ENCODE measurements at places on chromosomes 3 and 15.

GRCh38 chr15:49421991-49422390, 1.1 kb upstream of the FGF7 start:
- peak; percentile 8 for DNase-seq

DNA sequence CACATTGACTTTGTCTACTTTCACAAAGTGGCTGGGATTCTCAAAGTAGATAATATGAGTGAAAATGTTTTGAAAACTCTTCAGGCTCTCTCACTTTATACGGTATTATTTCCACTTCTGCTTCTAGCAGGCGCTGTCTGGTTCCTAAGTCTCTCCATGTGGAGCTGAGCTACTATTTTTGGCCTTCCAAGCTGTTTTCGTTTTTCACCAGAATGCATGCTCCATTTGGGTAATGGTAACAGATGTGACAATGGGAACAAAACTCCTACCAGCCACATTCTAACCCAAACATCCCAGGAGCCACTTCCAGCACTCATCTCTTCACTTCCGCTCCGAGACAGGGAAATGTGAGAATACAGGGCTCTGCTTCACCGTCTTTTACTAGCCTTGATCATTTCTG, 586.7 kb downstream of the NTRK3 start:
- no peak for DNase-seq

- DNase-seq = no peak
Observed at GRCh38 chr15:26996250-26996649, 25.3 kb downstream of the GABRG3 start.

- no peak for DNase-seq
Observed at GRCh38 chr3:170044271-170044670, 6.5 kb downstream of the GPR160 start.

DNA sequence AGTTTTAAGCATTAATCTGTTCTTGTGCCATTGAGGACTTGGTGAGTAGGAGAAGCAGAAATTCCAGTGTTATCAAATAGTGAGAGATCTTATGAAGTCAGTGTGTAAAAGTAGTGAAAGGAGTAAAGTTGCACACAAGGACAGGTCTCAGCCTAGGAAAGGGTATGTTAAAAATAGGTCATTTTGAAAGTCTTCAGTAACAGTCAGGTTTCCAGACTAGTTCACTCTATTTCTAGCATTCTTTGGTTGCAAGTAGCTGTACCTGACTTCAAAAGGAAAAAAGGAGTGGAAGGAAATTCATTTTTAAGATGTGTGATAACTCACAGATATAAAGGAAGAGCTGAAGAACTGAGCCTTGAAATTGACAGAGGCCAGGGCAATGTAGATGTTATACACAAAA, 250.1 kb upstream of the SATB1 start:
- no peak for DNase-seq

DNA sequence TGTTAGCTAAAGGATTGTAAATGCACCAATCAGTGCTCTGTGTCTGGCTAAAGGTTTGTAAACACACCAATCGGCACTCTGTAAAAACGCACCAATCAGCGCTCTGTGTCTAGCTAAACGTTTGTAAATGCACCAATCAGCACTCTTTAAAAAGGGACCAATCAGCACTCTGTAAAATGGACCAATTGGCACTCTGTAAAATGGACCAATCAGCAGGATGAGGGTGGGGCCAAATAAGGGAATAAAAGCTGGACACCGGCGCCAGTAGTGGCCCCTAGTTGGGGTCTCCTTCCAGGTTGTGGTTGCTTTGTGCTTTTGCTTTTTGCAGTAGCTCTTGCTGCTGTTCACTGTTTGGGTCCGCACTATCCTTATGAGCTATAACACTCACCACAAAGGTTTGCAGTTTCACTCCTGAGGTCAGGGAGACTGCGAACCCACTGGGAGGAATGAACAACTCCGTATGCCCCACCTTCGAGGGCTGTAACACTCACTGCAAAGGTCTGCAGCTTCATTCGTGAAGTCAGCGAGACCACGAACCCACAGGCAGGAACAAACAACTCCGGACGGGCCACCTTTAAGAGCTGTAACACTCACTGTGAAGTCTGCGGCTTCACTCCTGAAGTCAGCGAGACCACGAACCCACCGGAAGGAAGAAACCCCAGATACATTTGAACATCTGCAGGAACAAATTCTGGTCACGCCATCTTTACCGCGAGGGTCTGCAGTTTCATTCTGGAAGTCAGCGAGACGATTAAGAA, 1.1 kb upstream of the SUCLG2 start:
- DNase-seq = no peak

DNA sequence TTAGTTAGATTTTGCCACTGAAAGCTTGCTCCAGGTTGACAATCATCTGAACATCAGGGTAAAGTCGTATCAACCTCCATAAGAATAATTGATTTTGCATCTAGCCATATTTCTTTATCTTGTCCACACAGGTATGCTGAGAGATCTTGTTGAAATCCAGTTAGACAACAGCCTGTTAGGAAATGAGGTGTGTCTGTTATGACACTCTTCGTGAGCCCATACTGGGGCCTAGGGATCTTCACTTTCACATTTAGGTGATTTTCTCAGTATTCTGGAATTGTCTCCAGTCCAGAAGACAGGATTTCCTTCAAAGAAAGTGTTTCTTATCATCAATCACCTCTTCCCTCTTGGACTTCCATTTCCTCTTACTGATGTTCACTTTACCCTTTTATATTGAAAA, 18.1 kb downstream of the DNAJB11 start:
- no peak for DNase-seq

GRCh38 chr15:74041311-74041756, 41.0 kb downstream of the GOLGA6A start:
- DNase-seq = no peak

DNA sequence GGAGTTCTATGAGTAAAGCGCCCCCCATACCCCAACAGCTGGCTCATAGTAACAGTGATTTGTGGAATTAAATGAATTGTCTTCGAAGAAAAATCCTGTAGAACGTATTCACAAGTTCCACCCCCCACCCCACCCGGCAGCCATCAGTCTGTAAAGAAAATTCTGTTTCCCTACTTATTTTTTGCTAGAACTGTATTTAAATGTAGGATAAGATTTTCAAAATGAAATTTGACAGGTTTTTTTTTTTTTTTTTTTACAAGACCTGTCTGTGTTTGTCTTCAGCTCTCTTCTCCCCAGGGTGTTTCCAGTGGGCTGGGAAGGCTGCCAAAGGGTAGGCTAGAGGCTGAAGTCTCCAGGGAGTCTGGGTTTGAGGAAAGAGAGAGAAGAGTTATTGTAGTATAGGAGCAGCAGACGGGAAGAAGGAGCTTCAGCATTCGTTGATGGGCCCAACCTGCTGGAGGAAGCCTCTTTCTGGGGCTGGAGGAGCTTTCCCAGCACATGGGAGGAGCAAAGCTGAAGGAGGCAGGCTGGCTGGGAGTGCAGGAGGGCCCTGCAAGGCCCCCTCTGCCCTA, 130.6 kb upstream of the SEMA6D start:
- peak; percentile 18 for DNase-seq

DNA sequence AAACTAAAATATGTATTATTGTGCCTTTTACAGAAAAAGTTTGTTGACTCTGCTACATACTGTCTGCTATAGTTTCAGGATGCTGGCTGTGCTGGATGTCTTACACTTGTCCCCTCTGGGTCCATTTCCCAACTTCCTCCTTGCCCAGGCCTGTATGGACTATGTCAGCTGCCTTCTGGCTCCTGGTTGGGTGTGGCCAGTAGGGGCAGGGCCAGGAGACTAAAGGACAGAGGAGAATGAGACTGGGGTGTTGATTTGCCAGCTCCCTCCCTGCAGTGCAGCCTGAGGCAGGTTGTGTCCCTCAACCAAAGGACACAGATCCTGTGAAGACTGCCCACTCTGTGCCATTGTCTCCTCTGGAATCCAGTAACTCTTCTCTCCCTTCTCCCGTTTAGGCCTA, 90.6 kb upstream of the UBE2E2 start:
- no peak for DNase-seq

- no peak for DNase-seq
Observed at GRCh38 chr15:38868326-38869114, 303.9 kb upstream of the RASGRP1 start.

GRCh38 chr15:46872981-46873330, 844.3 kb upstream of the SEMA6D start:
- no peak for DNase-seq

DNA sequence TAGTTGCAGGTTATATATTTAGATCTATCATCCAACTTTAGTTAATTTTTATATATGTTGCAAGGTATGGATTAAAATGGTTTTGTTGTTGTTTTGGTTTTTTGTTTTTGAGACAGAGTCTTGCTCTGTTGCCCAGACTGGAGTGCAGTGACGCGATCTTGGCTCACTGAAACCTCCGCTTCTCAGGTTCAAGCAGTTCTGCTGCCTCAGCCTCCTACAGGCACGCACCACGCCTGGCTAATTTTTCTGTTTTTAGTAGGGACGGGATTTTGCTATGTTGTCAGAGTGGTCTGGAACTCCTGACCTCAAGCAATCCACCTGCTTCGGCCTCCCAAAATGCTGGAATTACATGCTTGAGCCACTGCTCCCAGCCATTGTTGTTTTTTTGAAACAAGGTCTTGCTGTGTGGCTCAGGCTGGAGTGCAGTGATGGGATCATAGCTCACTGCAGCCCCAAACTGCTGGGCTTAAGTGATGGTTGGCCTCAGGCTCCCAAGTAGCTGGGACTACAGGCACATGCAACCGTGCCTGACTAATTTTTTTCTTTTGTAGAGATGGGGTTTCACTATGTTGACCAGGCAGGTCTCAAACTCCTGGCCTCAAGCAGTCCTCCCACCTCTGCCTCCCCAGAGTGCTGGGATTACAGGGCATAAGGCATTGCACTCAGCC, 92.0 kb downstream of the ZNF609 start:
- no peak for DNase-seq

GRCh38 chr3:183099838-183100204, 525 bp upstream of the MCCC1 start:
- DNase-seq = no peak

GRCh38 chr3:69113536-69113935, 8.9 kb downstream of the LMOD3 start:
- no peak for DNase-seq

DNA sequence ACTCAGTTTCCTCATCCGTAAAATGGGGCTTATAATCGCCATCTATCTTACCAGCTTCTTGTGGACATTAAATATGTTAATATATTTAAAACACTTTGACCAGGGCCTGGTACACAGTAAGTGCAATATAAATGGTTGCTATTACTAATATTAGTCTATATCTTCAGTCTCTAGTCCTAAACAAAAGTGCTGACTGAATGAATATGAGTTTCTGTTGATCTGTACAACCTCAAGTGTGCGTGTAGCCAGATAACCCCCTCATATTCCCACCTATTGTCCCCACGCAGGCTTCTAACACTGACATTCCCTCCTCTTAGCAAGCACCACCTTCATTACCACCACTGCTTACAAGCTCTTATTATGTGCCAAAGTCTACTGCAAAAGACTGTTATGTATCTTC, 27.6 kb upstream of the LMCD1 start:
- DNase-seq = no peak

DNA sequence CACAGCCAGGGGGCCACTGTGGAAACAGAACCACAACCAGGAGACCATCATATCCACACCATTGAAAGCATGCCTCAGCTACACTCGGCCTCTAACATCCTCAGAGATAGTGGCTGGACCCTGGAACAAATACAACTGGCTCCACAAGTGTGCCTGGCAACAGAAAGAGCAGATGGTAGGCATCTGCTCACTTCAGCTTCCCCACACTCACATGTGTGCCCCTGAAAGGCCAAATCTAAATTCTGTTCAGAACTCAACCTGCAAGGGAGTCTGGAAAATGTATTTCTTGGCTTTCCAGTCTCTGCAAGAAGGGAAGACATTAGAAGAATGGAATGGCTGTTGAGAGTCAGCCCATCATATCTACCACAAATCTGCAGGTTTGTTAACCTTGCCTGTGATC, 54.7 kb upstream of the CTNNB1 start:
- no peak for DNase-seq

DNA sequence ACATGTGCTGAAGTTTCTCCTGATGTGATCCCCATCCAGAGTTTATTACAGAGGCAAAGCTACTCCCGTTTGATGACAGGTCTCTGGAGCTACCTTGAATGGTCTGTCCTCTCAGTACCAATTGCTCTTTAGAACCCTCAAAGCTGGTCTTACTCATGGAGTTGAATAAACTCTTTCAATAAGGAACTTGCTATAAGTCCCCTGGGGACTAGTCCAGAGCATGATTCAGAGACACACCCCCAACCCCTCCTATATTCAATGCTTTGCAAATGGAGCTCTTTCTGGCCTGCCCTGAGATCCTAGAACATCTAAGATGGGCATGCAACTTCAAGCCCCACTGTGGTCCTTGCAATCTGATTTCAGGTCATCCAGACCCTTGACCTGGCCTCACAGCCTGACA, 23.9 kb upstream of the TPM1 start:
- no peak for DNase-seq

DNA sequence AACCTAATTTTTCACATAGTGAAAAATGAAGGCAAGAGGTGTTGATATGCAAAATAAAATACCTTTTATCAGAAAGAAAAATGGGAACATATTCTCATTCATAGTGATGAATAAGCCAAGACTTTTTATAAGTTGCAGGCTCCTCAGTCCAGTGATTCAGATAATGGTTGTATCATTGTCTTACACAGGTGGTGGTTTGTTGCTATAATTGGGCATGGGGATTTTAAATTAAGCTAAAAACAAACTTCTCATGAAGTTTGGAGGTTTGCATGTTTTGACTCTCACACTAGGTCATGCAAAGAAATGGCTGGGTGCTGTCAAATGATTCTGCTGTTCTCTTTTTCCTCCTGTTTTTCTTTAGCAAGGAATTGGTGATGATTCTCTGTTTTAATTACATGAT, 60.8 kb upstream of the SKIL start:
- no peak for DNase-seq

GRCh38 chr3:64818196-64818595, 130.4 kb upstream of the ADAMTS9 start:
- DNase-seq = no peak

DNA sequence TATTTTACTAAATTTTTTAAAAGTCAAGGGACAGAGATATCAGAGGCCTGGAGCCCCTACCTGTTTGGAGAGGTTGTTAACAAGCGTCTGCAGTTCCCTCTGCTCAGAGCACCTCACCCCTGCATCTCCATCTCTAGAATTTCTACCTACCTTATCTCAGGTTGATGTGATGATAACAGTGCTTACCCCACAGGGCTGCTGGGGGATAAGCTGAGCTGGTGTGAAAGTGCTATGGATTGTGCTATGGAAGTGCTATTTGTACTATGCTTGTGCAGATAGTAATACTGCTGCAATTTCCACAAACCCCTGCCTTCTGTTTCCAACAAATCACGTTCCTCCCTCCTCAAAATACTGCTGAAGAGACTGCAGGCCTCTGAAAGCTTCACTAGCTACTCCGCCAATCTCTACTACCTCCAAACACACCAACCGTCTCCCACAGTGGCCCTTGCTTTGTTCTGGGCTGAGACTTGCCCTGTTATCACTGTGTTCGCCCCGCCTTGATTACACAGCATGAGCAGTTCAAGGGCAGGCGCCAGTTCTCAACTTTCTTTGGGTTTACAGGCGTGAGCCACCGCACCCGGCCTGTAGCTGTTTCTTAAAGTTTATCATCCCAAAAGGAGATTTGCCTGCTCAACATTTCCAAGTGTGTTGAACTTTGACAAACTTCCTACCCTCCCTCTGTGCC, 28.4 kb upstream of the PARL start:
- no peak for DNase-seq

All from NCI-H2029 treated with DMSO at 0.1 percent for 48 hours (cell line).